Smooth muscle cell of the coronary artery (primary cell): ENCODE measurements at places on chromosomes 12 and 14. TPM values are rescaled to one million over a fixed set of nuclear protein-coding genes. Genes with fewer than 3 reads are reported as not detected.

GNG2 gene
- 3.5 and 8.3 TPM in 2 replicates for total RNA-seq

RD3L gene
- total RNA-seq, result not detected in 2 replicates

SERPINA10 gene
- not detected in 2 replicates for total RNA-seq

APOF gene
- total RNA-seq, result not detected in 2 replicates
